ENCODE measurements at places on chromosomes 2 and 18.

GRCh38 chr18:27366151-27366550 lies 181.0 kb upstream of the CHST9 start:
- DNase-seq: no peak

DNA sequence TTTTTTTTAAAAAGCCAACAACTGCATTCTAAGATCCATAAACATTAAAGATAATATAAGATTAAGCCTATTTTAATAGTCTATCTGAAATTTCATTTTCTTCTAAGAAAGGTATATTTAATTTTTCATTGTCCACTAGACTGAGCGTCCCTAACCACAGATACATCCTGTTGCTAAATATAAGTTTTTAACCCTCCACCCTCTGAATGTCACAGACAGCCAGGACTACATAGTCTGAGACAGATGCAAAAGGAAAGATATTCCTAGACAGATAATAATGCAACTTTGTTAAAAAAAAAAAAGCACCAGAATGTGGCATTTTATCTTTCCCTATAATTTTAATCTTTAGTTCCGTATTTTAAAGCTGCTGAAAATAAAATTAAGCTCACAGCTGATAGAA lies 114.6 kb downstream of the ZEB2 start:
- no peak for DNase-seq

- peak; percentile 81 for DNase-seq
These were observed 51.2 kb upstream of the ALPP start for GRCh38 chr2:232327105-232328031.

GRCh38 chr18:57585855-57586250 lies 649 bp downstream of the FECH start:
- DNase-seq: no peak

- no peak for DNase-seq
These were observed 64.5 kb upstream of the NPAS2 start for GRCh38 chr2:100755441-100755840.

DNA sequence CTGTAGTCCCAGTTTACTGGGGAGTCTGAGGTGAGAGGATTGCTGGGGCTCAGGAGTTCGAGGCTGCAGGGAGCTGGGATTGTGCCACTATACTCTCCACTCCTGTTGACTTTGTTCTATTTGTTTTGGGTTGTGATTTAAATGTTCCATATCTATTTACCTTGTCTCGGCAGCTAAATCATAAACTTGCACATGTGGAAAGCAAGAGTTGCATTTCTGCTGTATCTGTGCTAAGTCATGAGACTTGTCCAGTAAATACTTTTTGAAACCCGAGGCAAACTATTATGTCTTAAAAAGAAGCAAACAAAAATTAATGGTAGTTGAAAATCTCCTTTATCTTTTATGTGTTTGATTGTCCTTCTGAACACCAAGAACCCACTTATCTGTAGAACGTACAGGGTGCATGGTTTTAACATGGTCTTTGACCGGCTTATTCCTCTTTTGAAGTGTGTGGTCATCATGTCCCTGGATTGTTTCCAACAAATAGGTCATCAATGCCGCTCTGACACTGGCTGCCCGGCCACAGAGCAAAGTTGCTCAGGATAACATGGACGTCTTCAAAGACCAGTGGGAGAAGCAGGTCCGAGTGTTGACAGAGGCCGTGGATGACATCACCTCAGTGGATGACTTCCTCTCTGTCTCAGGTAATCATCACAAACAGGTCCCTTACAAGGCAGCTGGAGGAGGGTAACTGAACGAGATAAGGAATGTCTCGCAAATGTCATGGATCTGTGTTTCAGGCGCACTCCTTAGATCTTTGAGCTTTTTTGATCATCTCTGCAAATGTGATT lies 241.1 kb upstream of the LRRTM1 start:
- DNase-seq: no peak

DNA sequence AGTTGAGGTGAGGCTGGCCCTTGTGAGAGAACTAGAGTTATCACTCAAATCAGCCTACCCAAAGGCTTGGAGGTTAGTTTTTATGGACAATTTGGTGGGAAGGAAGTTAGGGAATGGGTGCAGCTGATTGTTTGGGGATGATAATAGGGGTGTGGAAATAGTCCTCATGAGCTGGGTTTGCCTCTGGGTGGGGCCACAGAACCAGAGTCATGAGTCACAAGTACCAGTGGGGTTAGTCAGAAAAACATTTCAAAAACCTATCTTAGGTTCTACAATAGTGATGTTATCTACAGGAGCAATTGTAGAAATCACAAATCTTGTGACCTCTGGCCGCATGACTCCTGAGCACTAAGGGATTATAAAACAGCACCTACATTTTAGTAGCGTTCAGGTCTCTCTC lies 630.1 kb upstream of the PIK3C3 start:
- no peak for DNase-seq
